ENCODE measurements at places on chromosomes 2 and 18. TPM values are rescaled to one million over a fixed set of nuclear protein-coding genes. Genes with fewer than 3 reads are reported as not detected.

Gene ORC4
- total RNA-seq: 48.6 TPM

Gene ZNF532
- 7.1 TPM for total RNA-seq

Gene CCDC138
- total RNA-seq: 4.2 TPM

Gene REG3G
- total RNA-seq: not detected

Gene SERPINB12
- not detected for total RNA-seq

Gene TTR
- 1.9 TPM for total RNA-seq

Gene KRTCAP3
- total RNA-seq: 90.0 TPM

Gene CAPG
- total RNA-seq: 98.2 TPM

Gene SPEG
- 29.4 TPM for total RNA-seq

Gene ACVR1C
- 14.6 TPM for total RNA-seq

Gene DOK6
- total RNA-seq: 0.46 TPM

Gene IL1RL1
- 3.8 TPM for total RNA-seq

Gene TMEM150A
- total RNA-seq: 10.8 TPM

Gene C18orf32
- total RNA-seq: 63.1 TPM

Gene RBM44
- 0.52 TPM for total RNA-seq

Gene NDC80
- 3.2 TPM for total RNA-seq

Gene CSRNP3
- total RNA-seq: 2.8 TPM

Gene CYP1B1
- 4.3 TPM for total RNA-seq

Gene PAIP2B
- total RNA-seq: 4.7 TPM

Gene DSG2
- 330 TPM for total RNA-seq

Gene FMNL2
- total RNA-seq: 14.9 TPM

Gene ACMSD
- total RNA-seq: not detected

Gene NEU2
- total RNA-seq: not detected

Gene SEPTIN2
- total RNA-seq: 254 TPM

Gene KLHL29
- total RNA-seq: 2.9 TPM

Gene KIAA2012
- total RNA-seq: 0.11 TPM

Gene HOXD12
- total RNA-seq: not detected

Gene MYCN
- total RNA-seq: 2.3 TPM

Gene BMP10
- total RNA-seq: not detected

Gene SERPINB10
- not detected for total RNA-seq

All from left colon (tissue), 2 donors.